Right cardiac atrium (tissue), 5 donors: ENCODE measurements at places on chromosomes 3 and 15. TPM values are rescaled to one million over a fixed set of nuclear protein-coding genes. Genes with fewer than 3 reads are reported as not detected.

CAMP gene
- 0.91 TPM for total RNA-seq

EFHB gene
- 0.26 TPM for total RNA-seq

TNNC1 gene
- total RNA-seq, result 2,349 TPM

KCNH8 gene
- total RNA-seq, result 0.26 TPM

GPR171 gene
- total RNA-seq, result 0.39 TPM
